H9 (cell line): ENCODE measurements at places on chromosomes 16 and 17.

- DNase-seq = no peak
These were observed 4.7 kb downstream of the VASN start for GRCh38 chr16:4376126-4376892.

- DNase-seq = peak; percentile 76
These were observed 612 bp downstream of the CISD3 start for GRCh38 chr17:38730526-38731379.

DNA sequence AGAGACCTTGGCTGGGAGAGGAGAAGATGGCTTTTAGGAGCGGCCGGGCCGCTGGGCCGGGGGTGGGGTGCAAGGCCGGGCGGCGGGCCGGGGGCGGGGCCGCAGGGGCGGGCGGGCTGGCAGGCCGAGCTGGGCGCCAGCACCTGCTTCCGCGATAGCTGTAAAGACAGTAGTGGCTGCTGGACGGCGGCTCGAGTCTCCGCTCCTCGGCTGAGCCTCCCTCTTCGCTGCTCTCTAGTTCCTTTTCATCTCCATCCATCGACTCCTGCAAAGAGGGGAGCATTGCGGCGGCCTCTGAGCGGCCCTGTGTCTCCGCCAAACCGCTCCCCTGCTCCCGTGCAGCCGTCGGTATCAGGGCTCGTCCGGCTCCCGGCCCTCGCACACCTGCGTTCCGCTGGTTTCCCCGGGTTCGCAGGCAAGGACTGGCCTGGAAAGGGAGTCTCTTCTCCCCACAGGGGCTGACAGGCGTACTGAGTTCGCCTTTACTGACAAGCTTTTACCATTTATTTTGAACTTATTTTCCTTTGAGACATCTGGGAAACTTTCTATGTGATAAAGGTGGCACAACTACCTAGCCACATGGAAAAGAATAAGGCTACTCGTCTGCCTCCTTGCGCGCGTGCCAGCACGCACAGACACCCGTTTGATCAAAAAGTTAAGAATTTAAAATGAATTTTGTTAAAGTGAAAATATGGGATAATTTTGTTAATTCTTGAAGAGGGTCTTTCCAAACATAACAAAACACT, at the start of gene C17orf75:
Gene C17orf75, minus strand, starts transcription at position 317 of the 746 bp plus-strand sequence. Its CDS starts 34 bp downstream, at position 283.
- DNase-seq = peak; percentile 87

- no peak for DNase-seq
These were observed 1.5 kb downstream of the PSMD7 start for GRCh38 chr16:74298104-74298503.

DNA sequence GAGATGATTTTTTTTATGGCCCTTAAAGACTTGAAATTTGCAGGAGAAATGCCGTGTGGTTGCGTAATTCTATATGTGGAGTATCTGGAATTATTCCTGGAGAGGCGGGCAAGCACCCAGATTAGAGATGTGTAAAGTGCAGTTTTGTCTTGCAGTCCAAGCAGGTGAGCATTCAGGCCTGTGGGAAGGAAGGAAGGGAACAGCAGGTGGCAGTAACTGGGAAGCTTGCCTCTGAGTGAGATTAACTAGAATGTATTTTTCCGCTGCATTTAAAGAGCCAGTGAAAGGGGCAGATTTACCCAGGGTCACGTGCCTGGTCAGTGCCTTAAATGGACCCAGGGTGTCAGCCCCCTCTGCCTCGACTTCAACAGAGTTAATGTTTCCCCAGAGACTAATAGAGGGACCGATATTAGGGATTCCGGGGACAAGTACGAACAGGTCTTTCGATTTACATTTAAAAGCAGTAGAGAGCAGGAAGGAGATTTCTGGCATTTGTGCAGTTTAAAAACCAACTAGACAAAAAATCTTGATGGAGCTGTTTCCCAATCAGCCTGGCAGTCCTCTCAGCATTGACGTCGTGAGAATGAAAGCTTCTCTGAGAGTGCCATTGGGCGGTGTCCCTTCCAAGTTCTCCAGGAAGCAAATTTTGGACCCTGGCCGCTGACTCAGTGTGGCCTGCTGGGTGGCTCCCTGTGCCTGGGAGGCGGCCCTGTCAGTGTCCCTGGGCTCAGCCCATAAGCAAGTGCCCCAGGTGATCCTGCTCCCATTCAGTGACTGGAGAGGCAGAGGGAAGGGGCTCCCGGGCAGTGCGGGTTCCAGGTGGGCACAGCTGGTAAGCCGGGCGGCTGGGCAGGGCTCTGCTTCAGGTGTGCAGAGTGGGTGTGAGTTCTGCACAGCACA, 38.2 kb downstream of the KSR1 start:
- peak; percentile 67 for DNase-seq

- no peak for DNase-seq
These were observed 55.7 kb downstream of the OR1D5 start for GRCh38 chr17:3007651-3008121.

- peak; percentile 51 for DNase-seq
These were observed 19.6 kb upstream of the ATP2A3 start for GRCh38 chr17:3983606-3984484.

DNA sequence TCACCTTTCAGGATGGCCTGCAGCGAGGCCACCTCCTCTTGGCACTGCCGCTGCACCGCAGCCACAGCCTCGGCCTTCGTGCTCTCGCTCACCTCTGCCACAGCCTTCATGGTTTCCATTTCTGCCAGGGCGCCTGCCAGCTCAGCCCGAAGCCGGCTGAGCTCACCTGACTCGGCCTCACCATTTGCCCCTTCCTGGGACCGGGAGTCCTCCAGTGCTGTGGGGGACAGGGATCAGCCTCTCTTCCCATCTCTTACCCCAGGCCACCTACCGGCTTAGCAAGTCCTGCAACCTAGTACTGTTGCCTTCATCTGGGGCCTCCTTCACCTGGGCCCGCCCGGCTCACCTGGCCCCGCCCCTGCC, 658 bp downstream of the RABEP2 start:
- DNase-seq = no peak

GRCh38 chr16:51637770-51638094, 486.7 kb upstream of the SALL1 start:
- no peak for DNase-seq

DNA sequence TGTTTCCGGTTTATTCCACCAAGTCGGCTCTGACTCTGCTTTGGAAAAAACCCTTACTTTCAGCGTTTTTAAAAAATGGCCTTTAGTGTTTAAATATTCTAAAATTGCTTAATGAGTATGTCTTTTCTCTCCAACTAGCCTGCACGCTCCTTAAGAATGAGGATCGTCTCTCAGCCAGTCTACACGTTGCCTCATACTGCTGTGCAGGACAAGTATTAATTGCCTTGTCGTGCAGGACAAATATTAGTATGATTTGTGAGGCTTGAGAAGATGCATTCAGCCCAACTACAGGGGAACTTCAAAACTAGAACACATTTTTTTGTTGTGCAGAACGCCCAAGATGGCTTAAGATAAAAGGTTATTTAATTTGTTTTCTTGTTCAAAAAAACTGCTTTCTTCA, 61.2 kb downstream of the MARCHF10 start:
- no peak for DNase-seq

GRCh38 chr17:42304187-42305030, 16.1 kb downstream of the STAT5A start:
- no peak for DNase-seq

GRCh38 chr16:84849751-84850150, 30.0 kb downstream of the CRISPLD2 start:
- DNase-seq = no peak

DNA sequence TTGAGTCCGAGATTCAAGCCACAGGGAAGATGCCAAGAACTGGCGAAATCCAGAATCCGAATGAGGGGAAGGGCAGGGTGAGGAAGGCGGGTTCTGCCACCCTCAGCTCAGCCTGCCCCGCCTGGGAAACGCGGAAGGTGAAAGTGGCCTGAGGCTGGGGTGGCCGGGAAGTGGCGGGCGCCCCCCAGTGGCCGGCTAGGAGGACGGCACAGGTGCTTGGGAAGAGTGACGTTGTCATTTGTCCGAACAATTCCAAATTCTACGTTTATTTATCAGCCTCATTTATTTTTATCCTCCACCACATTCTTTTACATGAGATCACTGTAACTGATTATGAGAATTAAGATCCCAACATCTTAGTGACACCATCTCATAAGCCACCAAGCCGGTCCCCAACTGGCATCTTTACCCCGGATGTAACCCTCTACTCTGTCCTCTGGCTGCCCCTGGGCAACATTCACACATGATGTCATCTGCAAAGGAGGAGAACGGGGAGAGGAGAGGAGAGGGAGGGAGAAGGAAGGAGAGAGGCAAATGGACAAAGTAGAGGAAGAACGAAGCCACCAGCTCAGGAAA, 21.3 kb downstream of the SRCIN1 start:
- DNase-seq = peak; percentile 89

DNA sequence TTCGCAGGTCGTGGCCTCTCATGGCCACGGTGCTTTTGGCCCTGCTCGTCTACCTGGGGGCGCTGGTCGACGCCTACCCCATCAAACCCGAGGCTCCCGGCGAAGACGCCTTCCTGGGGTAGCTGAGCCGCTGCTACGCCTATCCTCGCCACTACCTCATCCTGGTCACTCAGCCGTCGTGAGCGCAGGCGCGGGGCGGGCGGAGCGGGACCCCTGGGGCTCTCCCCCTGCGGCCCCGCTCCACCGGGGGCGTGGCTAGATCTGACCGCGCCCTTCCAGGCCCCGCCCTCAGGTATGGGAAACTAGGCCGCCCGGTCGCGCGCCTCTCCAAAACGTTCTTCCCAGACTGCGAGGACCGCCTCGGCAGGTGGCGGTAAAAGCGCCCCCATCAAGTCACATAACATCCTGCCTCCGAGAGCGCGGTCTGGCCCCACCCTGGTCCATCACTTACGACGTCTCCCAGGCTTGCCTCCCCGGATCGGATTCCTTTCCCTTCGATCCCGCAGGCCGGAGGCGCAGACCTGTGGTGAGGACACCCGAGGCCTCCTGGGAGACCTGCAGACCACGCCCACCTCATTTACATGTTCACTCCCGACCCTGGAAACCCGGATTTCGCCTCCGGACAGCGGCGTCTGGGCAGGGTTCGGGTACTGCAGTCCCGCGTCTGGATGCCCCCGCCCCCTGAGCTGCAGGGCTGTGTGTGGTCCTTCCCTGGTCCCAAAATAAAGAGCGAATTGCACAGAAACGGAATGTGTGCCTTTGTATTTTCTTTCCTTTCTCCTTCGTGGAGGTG, 91.5 kb upstream of the TMEM97 start:
- DNase-seq = peak; percentile 100

DNA sequence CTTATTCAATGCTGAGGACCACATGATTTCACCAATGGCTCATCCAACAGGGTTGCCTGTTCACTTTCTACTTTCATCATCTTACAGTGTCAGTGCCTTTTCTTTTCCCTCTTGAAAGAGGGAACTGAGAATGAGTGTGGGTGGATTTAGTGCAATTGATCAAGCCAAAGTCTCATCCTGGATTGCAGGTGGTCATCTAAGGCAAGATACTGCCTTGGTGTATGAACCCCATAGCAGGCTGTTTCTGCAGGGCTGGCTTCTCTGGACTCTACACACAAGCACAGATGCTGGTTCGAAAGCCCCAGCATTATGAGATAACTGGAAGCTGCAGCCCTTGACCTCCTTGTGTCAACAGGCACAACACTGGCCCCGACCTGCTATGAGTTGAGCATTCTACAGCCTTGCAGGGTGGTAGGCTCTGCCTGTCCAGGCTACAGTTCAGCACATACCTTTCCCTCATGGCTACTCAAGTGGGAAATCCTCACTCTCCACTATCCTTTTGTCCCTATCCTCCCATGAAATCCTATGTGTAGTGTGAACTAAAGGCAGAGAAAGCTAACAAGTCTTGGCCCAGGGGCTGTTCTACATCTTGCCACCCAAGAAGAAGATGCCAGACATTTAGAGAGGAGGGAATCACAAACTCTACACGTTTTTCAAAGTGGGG, 358.7 kb downstream of the SLC39A11 start:
- DNase-seq = no peak

- DNase-seq = no peak
These were observed 178.1 kb upstream of the TOX3 start for GRCh38 chr16:52725043-52725442.

DNA sequence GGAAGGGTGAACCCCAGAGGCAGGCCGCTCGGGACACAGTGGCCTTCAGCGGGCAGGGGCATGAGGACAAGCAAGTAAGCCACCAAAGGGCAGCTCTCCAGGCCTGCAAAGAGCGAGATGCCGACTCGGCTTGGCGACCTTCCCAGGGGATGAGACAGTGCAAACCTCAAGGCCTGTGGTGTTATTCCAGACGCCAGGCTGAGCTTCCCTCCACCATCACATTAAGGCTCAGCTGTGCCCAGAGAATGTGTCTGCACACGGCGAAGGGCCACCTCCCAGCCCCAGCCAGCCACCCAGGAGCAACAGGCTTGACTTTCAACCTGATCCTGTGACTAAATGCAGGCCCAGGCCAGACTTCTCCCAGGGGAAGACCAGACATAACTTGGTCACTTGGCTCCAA, 251.4 kb downstream of the SOX9 start:
- no peak for DNase-seq

DNA sequence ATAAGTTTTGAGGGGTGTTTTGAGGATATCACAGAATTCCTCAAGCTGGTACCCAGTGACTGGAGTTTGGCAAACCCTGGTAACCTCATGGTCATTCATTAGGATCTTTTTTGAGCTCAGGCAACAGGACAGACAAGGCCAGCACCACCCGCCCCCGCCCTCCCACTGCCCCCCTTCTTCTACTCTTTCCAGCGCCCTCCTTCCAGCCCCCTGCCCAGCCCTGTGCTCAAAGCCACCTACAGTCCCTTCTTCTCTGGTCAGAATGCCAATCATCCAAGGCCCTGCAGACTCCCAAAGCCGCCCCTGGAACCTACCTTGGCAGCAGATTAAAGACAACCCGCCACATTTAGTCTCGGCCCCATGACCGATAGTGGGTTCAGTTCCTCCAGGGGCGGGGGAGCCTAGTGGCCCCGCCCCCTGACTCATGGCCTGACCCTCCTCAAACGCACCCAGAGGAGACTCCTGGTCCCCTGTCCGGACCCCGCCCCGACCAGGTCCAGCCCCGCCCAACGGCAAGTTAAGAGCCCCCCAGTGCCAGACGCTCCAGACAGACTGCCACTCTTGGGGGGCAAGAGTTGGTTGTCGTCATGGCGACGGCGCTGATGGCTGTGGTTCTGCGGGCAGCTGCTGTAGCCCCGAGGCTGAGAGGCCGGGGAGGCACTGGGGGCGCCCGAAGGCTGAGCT, at the start of gene NAGS:
Gene NAGS, plus strand, starts transcription at position 546 of the 684 bp plus-strand sequence. Its CDS starts 42 bp downstream, at position 588.
- DNase-seq = peak; percentile 84

- DNase-seq = no peak
These were observed 168.4 kb downstream of the ENGASE start for GRCh38 chr17:79242873-79243602.

DNA sequence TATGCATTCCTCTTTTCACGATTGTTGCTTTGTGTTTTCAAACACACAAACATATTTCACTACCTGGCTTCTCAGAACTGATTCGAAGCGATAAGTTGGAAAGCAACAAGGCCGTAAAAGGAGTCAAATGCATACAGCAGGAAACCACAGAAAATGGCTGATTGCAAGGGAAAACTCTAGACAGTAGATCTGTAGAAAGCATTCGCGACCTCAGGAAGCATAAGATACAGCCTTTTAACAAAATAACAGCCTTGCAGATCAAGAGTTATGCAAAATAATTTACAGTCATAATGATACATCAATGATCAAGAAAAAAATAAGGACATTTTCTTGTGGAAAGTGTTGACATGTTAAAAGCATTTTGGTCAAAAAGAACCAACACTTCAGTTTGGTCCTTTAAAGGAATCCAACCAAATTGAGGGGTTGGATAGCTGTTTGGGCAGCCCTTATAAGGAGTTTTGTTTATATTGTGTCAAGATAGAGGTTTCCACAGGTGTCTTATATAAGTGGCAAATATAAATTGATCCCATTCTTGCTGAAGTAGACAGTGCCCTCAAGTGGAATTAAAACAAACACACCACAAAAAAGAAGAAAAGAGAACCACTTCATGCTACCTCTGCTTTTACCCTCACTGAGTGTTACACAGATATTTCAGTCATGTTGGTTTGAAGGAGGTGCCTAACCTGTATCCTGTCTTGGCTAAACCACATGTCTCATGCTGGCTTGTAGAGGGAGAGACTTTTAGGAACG, 5.5 kb downstream of the CYLD start:
- no peak for DNase-seq
